T-cell (primary cell): ENCODE measurements at places on chromosomes 7 and 10. TPM values are rescaled to one million over a fixed set of nuclear protein-coding genes. Genes with fewer than 3 reads are reported as not detected.

GRCh38 chr7:125695626-125696025 is 766.0 kb upstream of the POT1 start:
- no peak for DNase-seq

LRRD1 gene
- not detected for total RNA-seq

TUBB8 gene
- not detected for total RNA-seq

GRCh38 chr7:112452102-112452888 is 2.0 kb downstream of the IFRD1 start:
- DNase-seq: no peak

DNA sequence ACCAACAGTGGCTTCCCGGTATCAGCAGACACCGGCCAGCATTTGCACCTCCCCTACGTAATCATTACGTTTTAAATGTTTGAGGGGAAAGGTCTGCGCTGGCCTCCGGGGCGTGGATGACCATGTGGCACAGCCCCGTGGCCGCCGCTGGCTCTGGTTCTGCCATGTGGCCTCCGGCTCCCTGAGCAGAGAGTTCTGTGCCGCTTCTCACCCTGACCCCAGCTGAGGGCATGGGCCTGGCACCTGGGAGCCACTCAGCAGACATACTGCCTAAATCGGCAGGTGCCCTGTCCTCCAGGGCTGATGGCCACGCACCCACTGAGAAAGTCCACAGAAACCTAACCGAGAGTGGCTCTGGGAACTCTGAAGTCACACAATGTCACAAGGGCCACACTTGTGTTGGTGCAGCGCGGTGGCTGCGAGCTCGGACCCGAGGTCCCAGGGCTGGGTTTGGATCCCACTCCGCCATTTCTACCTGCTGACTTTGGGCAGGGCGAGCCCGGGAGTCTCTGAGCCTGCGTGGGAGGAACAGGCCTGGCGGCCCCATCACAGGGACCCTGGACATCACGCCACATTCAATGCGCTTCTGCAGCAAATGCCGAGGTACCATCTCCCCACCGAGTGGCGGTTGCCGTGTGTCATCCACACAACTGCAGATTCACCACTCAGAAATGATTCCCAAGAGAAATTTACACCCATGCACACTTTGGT is 25.3 kb downstream of the CFAP46 start:
- no peak for DNase-seq

IKZF1 gene
- 494 TPM for total RNA-seq

DNA sequence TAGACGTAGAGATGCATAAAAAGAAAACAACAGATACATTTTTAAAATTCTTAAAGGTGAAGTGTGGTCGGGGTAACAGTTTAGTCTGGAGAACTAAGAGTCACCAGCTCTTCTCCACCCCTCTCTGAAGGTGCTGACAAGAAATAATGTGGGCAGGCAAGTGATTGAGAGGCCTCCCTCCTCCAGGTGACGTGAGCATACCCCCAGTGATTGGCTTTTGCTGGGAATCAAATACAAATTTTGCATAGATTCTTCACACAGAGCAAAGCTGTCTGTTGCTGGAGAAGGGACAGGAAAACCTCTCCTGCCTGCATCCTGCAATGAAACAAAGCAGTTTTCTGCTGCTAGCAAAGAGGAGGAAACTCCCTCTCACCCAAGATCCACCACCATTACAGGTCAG is 115.0 kb downstream of the DGKB start:
- no peak for DNase-seq

FFAR4 gene
- total RNA-seq: not detected

DNA sequence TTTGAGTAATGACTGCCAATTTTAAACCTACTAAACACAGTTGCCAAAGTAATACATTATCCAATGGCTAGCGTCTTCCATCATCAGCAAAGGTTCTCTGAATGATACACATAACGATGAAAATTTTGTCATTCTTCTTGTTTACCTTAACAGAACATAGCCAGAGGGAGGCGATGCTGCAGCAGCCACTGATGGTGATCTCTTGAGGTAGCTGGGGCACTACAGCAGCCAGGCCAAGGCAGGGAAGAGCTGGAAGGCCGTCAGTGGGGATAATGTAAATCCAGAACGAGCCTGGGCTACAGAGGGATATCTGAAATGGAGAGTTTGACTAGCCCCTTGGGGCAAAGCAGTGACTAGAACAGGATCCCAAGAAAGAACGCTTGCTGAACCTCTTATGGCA is 38.8 kb downstream of the PRPS1L1 start:
- no peak for DNase-seq

DNA sequence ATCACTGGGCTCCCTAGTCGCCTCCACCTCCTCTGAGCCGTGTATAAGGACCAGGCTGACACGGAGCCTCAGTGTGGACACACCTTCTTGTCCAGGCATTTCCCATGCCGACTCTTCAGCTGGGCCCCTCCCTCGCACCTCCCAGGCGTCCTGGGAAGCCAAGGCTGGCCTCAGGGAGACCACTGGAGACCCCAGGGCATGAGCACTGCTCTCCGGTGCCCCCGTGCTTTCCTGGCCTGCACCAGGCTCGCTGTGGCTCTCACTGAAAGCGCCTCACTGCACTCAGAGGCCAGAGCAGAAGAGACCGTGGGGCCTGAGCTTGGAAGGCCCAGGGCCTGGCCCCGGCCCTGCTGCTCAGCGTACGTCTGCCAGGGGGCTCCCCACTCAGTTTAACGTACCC is 31.4 kb downstream of the LRRC27 start:
- no peak for DNase-seq

SPDYE16 gene
- total RNA-seq: 0.73 TPM

DNA sequence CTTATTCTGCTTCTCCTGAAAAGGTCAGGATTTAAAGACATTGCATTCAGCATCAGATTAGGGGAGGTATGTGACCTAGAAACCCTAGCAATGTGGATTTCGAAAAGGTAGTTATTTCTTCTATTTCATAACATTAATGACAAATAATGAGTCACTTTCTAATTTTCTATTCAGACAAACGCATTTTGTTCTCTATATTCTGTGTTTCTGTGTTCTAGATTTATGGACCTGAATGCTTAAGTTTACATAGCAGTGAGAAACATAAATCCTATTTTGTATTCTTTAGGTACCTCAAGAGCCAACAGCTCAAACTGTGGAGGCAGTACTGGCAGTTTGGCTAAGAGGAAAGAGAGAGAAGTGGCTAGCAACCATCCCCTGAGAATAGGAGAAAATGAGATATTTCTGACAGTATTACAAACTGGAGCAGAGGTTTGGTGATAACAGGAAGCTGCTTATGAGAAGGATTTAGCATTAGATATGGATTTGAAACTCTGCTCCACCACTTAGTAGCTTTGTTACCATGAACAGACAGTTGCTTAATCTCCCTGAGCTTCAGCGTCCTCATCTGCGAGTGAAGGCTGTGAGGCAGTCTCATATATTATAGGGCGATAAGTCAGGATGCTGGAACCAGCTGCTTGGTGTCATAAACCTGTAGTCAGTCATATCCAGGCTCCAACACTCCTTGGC is 28.2 kb downstream of the CDK14 start:
- no peak for DNase-seq

DNA sequence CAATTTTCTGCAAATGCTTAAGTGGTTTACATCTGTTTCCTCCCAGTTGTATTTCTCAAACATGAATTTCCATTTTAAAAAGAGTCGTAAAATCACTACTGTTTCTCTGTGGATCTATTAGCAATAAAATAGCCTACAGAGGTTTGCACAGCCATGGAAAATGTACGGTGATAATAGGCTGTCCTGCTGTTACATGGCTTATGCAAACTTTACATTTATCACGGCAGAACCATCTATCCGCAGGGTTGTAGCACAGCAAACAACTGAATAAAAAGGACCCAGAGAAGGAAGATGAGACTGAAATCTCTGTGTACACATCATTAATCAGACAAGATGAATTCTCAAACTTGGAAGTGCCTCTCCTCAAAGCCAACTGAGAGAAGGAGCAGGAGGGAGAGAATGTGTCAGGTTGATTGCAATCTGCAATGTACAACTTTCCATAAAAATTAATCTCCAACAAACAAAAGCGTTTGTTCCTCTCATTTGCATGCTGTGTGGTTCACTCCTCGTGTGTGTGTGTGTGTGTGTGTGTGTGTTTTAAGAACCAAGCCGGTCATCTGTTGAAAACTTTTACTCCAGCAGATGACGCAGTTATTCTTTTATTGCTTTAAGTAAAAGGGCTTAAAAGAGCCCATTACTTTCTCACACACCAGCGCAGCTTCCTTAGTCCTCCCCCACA is 279.3 kb downstream of the SKAP2 start:
- DNase-seq: no peak

DNA sequence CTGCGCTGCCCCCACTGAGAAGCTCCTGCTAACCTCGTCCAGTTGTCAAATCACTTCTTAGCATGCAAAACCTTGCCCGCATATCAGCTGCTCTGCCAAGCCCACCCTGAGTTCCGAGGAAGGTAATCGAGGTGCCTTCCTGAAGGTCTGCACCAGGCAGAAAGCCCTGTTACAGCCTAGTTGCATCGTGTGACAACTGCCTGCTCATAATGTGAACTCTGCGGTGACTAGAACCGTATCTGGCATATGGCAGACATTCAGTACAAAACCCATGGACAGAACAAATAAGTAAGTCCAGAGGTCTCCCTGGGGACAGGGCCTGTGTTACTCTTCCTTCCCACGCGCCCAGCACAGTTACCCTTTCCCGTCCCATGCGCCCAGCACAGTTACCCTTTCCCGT is 394.3 kb downstream of the DNAJB6 start:
- DNase-seq: no peak

GRCh38 chr10:20976891-20977290 is 79.8 kb upstream of the NEBL start:
- DNase-seq: no peak

DNA sequence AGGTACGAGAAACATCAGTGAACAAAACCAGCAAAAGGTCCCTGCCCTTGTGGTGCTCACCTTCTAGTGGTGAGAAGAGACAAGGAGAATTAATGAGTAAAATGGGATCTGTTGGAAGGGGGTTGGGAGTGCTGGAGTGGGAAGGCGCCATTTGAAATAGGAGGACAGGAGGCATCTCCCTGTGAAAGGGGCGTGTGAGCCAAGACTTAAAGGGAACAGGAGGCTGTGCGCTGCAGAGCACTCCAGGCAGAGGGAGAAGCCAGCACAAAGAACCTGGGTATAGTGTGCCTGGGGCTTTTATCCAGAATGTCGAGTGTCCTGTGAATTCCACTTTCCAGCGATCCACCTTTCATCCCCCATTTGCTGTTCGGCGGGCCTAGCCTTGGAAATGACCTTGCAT is 497.9 kb upstream of the GALNT17 start:
- DNase-seq: no peak

NRG3 gene
- not detected for total RNA-seq

TACR2 gene
- total RNA-seq: not detected

GRCh38 chr10:111107023-111107422 is 30.2 kb downstream of the ADRA2A start:
- no peak for DNase-seq
